HCEC 1CT (cell line): ENCODE measurements at places on chromosomes 2 and 18.

- DNase-seq = no peak
These were observed 16.1 kb downstream of the NCK2 start for GRCh38 chr2:105760639-105761337.

DNA sequence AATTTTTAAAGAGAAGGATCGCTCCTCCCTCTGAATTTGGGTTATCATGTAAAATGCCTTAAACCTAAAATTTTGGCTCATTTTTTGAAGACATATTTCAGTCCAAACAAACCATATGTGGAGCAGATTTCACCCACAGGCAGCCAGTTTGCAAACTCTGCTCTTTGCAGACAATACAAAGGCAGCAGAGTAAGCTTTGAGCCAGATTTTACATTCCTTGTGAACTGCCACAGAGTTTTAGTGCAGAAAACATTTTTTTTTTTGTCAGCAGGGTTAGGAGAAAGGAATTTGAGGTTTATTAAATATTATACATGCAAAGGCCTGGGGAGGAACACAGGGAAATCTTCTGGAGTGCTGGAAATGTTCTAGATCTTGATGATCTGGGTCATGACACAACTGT lies 171.9 kb upstream of the FN1 start:
- DNase-seq = no peak

- DNase-seq = no peak
These were observed 178.7 kb downstream of the PDE11A start for GRCh38 chr2:177893880-177894279.

DNA sequence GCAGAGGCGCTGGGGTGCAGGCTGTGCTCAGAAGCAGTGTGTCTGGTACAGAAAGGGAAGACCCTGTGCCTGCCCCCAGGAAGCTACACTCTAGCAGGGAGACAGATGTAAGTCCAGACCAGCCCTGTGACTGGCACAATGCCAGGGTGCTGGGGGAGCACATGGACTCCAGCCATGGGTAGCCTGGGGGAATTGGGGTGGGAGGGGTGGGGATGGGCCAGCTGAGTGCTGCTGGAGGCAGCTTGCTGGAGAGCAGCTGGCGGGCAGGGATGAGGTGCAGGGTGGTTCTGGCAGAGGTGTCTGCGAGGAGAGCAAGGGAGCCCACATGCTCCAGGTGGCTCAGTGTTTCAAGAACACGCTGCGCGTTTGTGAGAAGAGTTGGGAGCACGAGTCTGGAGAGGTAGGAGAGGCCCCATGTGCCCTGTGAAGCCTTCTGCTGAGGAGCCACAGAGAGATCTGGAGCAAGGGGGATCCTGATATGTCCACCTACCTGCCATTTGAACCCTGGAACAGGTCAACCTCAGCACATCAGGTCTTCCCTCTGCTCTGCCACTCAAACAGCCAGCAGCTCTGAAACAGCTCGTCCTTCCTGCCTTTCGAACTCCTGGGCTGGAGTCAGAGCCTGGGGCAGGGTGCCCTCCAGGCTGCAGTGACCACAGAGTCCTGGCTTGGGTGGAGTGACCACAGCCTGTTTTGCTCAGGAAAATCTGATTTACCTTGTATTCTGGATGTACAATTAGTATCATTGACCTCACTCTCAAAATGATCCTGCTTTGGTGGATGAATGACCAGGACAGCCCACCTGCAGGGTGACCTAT lies 15.1 kb downstream of the ALLC start:
- DNase-seq = no peak

DNA sequence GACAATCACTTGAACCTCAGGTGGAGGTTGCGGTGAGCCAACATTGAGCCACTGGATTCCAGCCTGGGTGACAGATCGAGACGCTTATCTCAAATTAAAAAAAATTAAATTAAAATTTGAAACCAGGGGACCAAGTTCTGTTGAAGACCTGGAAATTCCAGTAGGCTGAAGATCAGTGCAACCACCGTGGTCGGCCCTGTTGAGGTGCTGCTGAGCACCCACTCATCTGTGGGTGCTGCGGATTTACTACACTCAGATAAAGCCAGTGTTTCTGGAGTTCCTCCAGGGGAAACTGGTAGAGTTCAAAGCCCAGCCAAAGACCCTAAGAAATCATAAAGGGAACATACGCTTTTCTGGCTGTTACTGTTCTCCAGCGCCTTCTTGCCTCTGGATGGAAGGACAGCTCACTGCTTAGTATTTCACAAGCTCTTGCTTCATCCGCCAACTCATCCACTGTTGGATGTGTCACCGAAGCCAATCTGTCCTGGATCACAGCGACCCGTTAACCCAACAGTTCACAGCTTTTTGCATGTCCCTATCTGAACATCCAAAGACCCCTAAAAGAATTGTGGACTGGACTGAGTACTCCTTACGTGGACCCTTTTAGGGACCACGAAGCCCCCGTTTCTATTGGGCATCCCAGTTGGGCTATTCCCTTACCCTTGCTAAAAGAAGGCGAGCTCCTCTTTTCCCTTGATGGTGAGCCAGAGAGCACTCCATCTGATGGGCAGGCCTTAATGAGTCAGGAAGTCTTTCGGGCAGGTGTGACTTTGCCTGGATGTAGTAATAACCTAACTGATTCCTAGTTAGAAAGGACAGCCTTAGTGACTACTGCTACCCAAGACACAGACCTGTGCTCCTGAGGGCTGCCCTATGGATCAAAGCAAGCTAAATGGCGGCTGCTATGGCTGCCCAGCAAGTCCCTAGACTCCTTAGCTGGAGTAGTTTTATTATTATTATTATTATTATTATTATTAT lies 6.0 kb upstream of the ALPP start:
- peak; percentile 68 for DNase-seq

- DNase-seq = no peak
These were observed at the start of gene LDLRAD4 for GRCh38 chr18:13218368-13218991. LDLRAD4 (plus strand) TSS chr18:13218760.

- DNase-seq = no peak
These were observed 39.2 kb downstream of the MYO7B start for GRCh38 chr2:127574656-127575055.

DNA sequence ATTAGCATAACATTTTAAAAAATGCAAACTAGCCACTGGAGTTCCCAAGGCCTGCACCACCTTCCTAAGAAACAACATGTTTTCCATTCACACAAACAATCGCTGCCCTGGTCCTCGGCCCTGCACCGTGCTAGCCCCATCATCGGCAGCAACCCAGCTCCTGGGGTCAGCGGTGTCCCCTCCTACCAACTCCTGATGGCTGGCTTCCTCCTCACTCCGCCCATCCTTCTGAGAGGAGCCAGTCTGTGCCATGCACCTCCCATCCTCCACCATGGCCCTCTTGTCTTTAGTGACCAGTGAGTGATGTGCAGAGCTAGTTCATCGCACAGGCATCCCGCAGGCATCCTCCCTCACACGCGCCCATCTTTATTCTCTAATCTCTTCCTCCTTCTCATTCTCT lies 81.9 kb downstream of the LONRF2 start:
- no peak for DNase-seq

DNA sequence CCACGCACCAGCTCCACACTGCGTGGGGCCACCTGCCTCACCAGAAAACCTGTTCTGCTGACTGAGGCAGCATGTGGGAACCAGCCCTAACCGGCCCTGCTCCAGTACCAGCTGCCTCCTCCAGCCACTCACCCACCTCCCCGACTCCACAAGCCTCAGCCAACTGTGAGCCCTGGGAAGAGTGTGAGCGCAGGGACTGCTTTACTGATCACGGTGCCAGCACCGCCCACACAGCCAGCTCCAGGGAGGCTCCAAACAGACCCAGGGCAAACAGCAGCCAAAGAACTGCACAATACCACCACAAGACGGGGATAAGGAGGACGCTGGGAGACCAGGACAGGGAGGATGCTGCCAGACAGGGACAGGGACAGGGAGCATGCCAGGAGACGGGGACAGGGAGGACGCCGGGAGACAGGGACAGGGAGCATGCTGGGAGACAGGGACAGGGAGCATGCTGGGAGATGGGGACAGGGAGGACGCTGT lies 28.4 kb downstream of the EIPR1 start:
- DNase-seq = no peak

GRCh38 chr2:121232626-121233265 lies 52.3 kb downstream of the TFCP2L1 start:
- no peak for DNase-seq

- peak; percentile 59 for DNase-seq
These were observed 42.4 kb downstream of the MBD2 start for GRCh38 chr18:54181856-54182602.

- DNase-seq = peak; percentile 96
These were observed 12.8 kb downstream of the TFPI start for GRCh38 chr2:187541086-187542085.

GRCh38 chr18:74331404-74331803 lies 15.8 kb downstream of the C18orf63 start:
- peak; percentile 57 for DNase-seq

DNA sequence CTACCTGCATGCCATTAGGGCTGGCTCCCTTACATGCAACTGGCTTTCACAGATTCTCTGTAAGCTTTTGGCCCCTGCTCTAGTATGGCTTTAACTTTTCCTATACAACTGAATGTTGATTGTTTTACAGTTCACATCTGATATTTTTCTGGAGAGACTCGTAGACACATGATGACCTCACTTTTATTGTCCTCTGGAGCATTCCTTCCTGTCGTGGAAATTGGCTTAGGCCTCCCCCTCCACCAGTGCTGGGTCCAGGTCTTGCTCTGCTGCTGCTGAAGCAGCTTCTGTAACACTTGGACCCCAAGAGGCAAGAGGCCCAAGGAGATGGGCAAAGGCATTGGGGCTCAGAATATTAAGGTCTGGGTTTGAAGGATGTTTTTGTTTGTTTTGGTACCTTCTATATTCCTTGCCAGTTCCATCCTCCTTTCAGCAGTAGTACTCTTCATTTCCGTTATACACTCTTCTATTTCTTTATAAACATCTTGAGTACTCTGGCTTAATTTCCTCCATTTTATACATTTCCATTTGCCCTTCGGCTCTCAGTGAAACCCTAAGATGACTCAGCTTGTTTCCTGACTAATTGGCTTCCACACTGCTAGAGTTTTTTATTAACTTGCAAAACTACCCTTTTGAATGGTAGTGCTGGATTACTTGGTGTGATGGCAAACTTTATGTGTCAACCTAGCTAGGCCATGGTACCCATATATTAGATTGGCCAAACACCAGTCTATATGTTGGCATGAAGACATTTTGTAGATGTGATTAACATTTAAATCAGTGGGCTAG lies 219.8 kb downstream of the CDCA7 start:
- peak; percentile 44 for DNase-seq

DNA sequence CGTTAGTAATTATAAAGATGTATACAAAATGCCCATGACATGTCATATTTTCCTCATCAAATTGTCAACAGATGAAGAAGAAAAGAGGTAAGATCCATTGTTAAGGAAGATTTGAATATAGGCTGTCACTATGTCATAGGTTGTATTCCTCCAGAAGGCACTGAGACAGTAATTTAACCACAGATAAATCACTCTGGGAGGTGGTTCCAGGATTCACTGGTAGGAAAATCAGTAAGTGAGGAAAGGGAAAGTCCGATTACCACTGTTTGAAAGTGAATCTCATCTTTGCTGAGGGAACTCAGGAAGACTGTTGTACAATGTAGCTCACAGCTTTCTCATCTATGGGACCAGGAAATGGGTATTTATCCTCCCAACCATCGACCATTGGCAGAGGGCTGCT lies 152.8 kb upstream of the TMEFF2 start:
- no peak for DNase-seq

DNA sequence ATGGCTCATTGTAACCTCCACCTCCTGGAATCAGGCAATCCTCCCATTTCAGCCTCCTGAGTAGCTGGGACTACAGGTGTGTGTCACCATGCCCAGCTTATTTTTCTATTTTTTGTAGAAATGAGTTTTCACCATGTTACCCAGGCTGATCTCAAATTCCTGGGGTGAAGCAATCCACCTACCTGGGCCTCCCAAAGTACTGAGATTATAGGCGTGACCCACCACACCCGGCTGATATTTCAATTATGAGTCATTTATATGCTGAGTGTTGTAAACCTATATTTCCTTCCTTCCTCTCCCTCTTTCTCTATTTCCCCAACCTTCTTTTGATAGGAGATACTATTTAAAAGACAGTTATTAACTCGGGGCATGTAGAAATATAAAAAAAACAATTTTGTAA lies 469.6 kb upstream of the ID2 start:
- no peak for DNase-seq

GRCh38 chr18:7157760-7158159 lies 40.2 kb upstream of the LAMA1 start:
- DNase-seq = no peak

DNA sequence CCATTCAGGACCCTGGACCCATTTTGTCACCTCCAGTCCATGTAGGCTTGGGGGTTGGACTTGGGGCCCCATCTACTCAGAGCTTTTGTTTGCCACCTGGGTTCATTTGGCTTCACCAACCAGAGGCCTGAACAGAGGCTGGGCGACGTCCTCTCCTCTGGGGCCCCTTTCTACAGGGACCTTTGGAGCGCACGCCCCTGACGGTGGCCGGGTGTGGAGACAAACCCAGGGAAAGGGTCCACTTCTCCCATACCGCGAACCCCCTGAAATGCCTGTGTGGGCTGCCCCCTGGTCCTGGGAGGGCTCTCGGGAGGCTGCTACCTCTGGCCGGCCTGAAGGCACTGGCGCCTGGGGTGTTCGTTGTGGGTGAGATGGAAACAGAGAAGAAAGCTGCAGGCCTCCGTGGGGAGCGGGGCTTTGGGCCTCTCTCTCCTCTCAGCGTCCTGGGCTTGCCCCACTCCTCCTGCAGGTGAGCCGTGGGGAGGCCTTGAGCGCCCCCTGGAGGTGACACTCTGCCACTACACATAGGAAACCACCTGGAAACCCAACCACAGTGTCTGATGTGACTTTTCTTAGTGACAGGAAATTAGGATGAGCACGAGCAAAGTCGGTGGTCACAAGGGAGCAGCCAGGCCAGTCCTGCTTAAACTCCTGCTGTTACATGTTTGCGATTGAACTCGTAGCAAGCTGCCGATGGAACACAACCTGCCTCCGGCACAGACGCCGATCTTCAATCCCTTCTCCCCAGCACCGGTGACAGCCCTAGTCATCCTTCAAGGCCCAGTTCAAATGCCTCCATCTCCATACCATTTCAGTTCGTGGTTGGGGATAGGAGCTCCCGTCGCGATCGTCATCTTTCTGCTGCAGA lies 12.0 kb upstream of the NTSR2 start:
- no peak for DNase-seq

GRCh38 chr2:172232708-172233396 lies 130.2 kb upstream of the DLX2 start:
- no peak for DNase-seq

- no peak for DNase-seq
These were observed 60.3 kb upstream of the RPL31 start for GRCh38 chr2:100941646-100942240.

- peak; percentile 12 for DNase-seq
These were observed 90.1 kb downstream of the LBH start for GRCh38 chr2:30321466-30321865.

GRCh38 chr2:26712486-26713465 lies 20.3 kb downstream of the KCNK3 start:
- no peak for DNase-seq

DNA sequence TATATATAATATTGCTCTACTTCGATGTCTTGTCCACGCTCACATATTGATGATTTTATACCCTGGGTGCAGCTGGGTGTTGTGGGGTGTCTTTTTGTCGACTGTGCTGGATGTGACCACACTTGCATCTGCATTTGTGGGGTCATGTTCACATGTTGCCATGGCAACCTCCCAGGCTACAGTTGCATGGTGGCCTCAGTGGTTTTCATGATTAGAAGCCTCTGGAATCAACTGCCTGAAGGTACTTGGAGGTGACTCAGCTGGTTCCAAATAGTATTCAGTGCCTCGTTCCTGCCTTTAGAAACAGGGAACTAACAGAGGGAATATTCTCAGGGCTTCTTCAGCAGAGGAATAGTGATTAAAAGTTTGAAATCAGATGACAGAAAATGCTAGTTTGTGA lies 166.3 kb upstream of the NYAP2 start:
- no peak for DNase-seq
